ENCODE measurements at places on chromosomes 2 and 18.

DNA sequence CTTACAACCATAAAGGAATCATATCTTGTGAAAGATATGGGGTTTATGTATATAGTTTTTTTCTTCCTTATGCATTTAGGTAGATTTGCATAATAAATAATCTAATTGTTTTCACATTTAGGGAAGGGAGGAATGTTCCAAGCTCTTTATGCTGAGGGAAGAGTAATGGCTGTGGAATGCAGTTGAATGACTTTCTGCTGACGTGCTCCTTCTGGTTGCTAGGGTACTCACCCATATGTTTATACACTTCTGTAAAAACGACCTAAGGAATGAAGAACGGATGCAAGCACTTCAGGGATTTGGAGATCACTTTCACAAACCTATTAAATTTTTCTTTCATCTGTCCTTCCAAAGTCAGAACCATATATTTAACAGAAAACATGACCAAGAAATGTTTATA is 29.2 kb upstream of the PPP4R1 start:
- DNase-seq = no peak

DNA sequence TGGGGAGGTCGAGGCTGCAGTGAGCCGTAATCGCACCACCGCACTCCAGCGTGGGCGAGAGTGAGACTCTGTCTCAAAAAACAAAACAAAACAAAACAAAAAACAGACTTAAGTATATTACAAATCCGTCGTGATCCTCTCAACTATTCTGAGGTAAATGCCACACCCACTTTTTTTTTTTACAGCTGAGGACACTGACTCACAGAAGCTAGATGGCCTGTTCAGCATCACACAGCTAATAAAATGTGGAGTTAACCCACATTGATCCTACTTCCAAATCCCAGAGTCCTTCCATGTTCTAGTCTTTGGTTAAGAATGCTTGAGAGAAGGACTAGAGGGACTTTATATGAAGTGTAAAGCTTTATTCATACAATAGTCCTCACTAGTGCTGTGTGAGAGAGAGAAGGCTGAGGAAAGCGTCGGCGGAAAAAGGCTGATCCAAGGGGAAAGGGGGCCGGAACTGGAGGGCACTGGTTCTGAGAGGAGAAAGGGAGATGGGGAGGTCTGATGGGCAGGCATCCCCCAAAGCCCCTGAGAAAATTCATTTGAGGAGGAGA is 627 bp downstream of the RNF25 start:
- no peak for DNase-seq

DNA sequence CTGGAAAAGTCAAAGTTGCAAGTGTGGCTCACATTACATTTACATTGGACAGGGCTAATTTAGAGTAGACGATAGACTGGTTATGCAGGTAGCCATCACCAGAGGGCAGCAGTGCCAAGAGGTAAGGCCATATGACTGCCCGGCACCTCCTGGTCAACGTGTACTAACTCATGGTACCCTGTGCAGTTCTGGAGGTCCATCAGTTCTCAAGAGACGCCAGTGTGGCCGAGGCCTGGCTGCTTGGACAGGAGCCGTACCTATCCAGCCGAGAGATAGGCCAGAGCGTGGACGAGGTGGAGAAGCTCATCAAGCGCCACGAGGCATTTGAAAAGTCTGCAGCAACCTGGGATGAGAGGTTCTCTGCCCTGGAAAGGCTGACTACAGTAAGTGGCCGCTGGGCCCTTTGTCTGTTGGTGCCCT is 65.8 kb upstream of the EML6 start:
- no peak for DNase-seq

DNA sequence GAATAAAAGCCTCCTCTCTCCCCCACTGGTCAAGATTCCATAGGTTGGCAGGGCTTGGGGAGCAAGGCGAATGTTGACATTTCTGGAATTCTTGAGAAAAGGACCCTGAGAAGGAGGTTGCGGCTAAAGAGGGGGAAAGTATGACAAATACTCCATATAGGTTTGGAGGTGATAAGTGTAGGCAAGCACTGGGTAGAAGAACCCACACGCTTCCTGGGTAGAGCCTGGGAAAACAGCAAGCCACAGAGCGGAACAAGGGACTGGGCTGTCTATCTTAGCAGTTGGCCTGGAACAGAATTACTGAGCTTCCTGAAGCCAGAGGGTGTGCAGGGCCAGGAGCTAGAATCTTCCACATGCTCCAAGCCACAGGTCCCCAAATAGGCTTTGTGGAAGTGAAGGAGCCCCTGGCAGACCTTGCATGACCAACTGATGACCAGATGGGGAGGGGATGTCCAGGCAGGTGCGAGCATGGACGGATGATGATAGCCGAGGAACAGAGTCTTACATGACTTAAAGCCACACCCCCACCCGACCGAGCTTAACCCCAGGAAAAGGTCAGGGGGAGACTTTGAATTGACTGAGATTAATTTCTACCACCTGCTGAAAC is 9.9 kb downstream of the PRKAG3 start:
- DNase-seq = no peak
